ENCODE measurements at places on chromosomes 2 and 18.

DNA sequence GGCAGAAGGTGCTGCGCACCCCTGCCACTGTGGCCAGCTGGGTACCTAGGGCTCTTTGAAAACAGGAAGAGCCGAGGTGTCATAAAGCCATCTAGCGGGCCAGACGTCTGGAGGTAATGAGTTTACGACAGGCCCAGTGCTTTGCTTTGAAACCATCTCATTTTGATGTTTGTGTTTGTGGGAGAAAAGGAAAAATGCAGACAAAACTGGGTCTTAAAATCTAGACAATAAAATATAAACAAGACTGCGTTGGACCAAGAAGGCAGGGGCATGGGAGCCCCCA, 3.2 kb downstream of the HOXD9 start:
- DNase-seq, result no peak

DNA sequence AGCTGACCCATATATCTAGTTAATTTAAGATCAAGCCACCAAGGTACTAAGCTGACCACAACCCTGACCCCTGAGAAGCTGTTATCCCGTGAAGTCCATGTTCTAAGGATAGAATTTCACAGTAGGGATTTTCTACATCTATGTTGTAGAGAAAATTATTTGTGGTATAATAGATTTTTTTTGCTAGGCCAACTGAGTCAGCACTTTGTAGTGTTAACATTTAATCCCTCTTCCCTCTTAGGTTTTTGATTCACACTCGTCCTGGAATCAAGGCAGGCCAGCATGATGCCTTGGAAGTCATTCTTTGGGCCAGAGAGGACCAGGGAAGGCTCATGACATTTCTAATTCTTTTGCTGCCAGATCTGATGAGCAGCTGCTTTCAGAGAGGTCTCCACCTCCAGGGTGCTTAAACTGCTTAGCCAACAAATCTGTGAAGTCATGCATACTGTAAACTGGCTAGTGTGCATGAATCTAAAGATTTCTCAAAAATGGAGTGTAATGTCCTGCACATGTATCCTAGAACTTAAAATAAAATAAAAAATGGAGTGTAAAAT, 102.5 kb downstream of the RBM43 start:
- DNase-seq, result no peak

- DNase-seq, result no peak
Measured at GRCh38 chr2:11636593-11637295, 33.3 kb downstream of the NTSR2 start.

DNA sequence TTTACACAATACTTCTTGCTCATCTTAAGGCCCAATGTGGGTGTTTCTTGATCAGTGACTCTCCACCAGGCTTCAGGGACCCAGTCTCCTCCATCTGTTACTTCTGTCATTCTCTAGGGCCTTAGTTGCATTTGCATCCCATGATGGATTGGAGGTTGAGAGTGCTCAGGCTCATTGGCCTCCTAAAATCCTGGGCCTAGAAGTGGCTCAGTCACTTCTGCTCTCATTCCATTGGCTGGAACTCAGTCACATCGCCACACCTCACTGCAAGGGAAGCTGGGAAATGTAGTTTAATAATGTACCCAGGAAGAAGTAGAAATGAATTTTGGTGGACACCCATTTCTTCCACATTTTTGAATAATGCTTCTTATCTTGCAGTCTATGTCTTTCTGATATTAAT, 223.5 kb downstream of the HRH4 start:
- peak; percentile 19 for DNase-seq

DNA sequence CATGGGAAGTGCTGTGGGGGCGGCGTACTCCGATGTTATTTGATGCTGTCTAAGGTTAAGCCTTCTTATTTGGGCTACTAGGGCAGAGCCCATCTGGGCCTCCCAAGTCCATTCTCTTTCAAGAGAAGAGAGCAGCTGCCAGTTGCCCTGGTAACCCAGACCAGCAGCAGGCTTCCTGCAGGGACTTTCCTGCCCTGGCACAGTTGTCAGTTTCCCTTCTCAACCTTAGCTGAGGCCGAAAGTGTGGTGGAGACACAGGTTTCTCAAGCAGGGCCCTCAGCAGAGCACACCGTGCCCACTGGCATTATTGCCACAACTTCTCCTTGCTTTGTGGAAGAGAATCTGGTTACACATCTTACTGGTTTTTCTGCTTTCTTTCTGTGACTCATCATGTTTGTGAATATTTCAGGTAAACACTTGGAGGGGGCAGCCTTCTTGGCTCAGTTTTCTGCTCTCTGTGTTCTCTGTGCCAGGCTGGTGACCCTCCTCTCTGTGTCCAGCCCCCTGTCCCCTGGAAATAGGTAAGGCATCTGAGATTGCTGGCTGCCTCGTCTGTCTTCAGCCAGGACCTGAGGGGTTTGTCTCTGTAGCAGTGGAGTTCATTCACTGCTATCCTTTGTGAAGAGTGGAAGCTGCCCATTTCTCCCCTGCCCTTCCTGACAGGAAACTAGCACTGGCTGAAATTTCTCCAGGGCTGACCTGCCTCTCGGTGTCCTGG, 111.0 kb downstream of the B3GNT2 start:
- DNase-seq, result peak; percentile 62

DNA sequence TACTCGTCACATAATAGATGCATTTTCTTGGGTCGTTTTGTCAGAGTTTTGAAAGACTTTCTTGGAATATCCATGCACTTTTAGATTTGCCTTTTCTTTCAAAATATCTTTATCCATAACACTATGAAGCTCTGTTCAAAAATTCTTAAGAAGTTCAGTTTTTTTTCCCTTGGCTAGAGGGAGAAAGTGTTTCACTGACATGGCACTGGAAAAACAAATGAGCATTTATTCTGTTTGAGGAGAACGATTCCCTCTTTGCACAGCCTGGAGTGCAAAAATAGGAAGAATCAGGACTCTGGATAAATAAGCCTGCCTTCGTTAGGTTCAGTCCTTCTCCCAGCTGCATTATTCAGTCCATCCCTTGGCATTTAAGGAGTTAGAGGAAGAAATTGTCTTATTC, 91.0 kb upstream of the RPE start:
- DNase-seq, result no peak

DNA sequence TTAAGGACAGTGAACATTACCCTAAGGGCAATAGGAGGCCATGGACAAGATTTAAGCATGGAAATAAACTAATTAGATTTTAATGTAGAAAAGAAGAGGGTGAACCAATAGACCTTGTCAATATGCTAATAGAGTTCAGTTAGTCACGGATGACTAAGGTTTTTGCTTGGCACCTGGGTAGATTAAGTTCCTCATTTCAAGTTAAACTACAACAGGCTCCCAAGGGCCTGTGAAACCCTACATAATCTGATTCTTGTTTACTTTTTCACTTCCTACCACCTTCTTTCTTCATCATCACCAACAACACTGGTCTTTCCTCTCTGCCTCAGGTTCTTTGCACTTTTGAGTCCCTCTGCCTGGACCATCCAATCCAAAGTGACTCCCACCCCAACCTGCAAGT, 14.8 kb downstream of the SP110 start:
- DNase-seq, result peak; percentile 62

- peak; percentile 69 for DNase-seq
Measured at GRCh38 chr2:135744760-135745314, 3.2 kb downstream of the UBXN4 start.

- DNase-seq, result peak; percentile 16
Measured at GRCh38 chr18:73980289-73980979, 167.2 kb downstream of the FBXO15 start.

DNA sequence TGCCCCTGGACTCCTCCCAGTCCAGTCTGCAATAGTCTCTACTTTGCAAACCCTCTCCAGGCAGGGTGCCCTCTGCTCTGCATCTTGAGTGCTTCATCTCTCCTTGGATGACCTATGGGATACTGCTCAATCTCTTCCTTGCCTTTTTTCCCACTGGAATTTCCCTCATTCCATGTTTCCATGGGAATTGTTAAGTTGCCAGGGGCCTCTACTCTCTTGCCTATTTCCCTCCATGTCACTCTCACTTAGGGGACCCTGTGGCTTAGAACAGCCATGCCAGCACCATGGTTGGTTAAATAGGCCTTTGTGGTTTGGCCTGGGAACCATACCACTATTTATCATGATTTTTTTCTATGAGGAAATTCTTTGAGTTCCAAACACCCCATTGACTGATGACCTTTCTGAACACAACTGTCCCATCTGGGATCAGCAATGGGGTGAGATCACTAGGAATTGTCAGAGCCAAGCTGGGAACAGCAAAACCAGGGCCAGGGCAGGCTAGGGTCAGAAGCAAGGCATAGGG, 91.4 kb upstream of the RBMS1 start:
- no peak for DNase-seq

DNA sequence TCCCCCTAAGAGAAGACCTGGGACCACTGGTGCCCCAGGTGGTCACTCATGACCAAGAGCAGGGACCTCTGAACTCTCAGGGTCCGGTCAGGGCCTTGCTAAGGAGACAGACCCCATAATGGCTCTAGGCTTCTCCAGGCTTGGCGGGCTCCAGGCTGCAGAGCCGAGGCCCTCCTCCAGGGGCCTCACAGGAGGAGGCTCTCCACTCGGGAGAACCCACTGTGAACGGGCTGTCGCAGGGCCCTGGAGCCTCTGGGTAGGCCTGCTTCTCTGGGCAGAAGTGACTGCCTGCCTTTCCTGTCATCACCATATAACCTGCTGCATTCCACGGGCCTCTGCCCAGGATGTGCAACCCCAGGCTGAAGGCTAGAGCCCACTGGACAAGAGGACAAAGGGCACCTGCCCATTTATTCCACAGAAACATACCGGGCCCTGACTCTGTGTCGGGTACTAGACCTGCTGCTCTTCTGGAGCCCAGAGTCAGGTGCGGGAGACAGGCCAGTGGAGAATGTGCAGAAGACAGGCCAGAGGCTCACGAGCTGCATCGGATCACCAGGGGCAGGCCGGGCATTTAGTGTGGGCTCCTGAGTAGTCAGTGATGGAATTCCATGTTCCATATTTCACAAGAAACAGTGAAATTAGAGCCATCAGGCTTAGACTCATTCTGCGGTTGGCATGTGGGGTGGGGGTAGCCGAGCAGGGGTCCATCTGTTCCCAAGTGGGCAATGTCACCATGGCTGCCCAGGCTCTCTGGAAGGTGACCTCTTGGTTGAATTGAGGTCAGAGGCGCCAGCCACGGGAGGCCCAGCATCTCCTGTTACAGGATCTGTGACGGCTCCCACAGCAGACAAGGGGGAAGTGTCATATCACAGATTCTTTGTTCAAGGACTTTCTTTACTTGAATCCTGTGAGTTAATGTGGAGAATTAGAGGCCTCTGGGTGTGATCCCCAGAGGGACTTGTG, 220.8 kb downstream of the SH3RF3 start:
- peak; percentile 32 for DNase-seq

- no peak for DNase-seq
Measured at GRCh38 chr2:166942377-166942776, 54.1 kb downstream of the XIRP2 start.

DNA sequence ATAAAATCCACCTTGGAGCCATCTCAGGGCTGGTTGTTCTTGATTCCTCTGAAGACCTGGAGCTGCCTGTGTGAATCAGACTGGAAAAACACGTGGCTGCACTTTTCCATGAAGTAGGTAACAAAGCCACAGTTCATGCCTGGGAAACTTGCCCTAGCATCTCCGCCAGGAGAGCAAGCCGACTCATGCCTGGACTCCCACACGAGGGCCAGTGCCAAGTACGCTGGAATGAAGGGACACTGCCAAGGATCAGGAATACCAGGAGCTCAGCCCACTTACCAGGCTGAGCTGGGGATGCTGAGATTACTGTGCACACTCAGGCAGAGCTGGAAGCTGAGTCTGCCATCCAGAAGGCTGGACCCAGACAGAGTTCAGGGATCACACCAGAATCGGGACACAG, 10.9 kb upstream of the FHL2 start:
- DNase-seq, result no peak

DNA sequence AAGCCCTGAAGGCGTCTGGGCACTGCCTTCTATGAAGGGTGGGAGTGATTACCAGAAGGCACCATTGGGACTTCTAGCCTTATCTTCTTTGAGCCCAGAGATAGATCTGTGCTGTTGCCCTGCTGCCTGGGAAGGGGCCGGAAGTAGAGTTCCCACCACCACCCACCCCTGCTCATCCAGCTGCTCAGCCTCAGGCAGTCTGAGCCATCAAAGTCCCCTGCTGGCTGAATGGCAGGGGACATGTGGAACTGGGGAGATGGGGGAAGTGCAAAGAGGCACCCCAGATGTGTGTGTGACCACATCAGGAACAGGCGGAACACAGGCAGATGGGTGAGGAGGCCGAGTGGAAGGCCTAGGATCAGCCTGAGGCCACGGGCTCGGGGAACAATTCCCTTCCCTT, 3.3 kb upstream of the WNT10A start:
- no peak for DNase-seq

DNA sequence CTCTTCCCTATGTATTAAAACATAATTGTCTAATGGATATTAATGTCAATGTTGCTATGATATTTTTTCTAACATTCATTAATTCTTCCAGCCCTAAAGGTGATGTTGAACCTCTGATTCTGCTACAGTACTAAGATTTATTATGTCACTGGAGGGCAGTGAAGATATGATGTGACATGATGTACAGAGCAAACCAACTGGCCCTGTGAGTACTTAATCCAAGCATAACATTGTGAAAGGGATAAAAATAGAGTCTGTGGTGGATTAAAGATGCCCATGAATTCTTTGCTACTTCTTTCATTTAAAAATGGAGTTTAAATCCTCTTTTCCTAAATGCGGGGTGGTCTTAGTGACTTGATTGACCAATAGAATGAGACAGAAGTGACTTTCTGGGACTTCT, 51.8 kb downstream of the IL1R2 start:
- DNase-seq, result no peak

DNA sequence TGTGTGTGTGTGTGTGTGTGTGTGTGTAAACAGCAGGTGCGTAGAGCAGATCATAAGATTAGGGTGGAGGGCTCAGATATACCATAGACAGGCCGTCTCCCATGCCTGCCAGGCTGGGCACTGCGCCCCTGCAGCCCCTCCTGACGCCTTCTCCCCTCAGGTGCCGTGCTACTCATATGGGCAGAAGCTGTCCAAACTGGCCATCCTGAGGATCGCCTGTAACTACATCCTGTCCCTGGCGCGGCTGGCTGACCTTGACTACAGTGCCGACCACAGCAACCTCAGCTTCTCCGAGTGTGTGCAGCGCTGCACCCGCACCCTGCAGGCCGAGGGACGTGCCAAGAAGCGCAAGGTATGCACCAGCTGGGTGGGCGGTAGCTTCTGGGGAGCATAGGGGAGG, 10.0 kb downstream of the ATOH8 start:
- no peak for DNase-seq
